H4 (cell line): ENCODE measurements at places on chromosomes 6 and 20. TPM values are rescaled to one million over a fixed set of nuclear protein-coding genes. Genes with fewer than 3 reads are reported as not detected.

GRCh38 chr6:125835221-125835744 lies 44.5 kb downstream of the NCOA7 start:
- no peak for DNase-seq

GRCh38 chr6:134921721-134922261 lies 28.1 kb downstream of the ALDH8A1 start:
- DNase-seq, result no peak

- DNase-seq, result no peak
Measured at GRCh38 chr6:127786109-127786508, 114.7 kb downstream of the THEMIS start.

DNA sequence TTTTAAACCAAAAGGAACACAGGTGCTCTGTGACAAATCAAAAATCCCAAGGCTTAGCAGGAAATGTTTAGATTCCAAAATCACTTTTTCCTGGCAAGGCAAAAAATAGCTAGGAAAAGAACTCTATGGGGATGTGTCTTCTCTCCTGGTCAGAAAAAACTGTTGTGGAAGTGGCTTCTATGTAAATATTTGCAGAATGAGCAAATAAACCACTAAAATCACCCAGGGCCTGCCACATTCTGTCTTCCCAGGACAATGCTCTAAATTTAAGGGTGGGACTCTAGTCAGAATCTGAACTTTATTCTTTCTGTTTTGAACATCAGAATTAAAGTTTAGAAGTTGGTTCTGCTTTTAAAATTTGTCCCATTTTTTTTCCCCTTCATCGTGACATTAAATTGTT lies 29.3 kb downstream of the GCM1 start:
- DNase-seq, result peak; percentile 30

RHAG gene
- total RNA-seq, result not detected in 2 replicates

PKIB gene
- 3.1 and 5.2 TPM in 2 replicates for total RNA-seq

DNA sequence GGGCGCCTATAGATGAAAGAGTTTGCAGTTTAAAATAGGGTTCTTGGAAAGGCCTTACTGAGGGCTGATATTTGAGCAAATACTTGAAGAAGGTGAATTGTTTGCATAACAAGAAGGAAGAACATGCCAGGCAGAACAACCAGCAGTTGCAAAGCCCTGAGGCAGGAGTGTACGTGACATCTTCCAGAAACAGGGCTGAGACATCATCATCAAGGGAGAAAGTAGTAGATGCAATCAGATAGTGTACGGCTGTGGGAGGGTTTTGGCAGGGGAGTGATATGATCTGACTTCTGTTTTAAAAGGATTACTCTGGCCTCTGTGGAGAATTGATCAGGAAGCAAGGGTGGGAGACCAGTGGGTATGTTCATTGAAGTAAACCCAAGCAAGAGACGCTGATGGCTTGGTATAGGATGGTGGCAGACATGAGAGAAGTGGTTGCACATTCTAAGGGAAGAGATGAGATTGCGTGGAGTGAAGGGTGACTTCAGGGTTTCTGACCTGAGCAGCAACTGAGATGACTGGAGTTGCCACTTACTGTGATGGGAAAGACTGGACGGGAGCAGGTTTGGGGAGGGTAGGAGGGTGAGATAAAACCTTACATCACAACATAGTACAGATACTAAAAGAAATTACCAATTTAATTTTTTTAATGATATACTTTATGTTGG lies 28.8 kb downstream of the RIOK1 start:
- DNase-seq, result no peak

SIRPB1 gene
- 0.31 and 1.6 TPM in 2 replicates for total RNA-seq

GRCh38 chr6:35942355-35942754 lies 21.5 kb upstream of the SRPK1 start:
- DNase-seq, result no peak

DNA sequence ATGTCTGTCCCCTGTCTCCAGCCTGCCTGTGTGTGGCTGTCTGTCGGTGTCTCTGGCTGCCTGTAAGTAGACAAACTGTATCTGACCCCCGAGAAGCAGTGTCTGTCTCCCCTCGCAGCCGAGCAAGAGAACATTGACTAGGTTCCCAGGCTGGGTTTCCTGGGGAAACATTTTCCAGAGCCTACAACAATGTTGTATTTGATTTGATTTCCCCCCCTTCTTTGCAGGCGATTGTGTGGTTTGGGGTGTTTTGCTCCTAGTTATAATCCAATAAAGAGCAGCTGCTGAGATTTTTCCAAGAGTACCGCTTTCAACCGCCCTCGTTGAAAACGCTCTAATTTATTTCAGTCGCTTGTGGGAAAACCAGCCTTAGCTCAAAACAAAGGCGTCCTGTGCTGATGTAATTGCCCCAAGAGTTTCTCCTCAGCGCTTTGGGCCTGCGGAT lies 92.6 kb downstream of the CDC5L start:
- no peak for DNase-seq

OTOR gene
- total RNA-seq, result not detected in 2 replicates

CST2 gene
- not detected in 2 replicates for total RNA-seq

- DNase-seq, result peak; percentile 60
Measured at GRCh38 chr6:121522265-121522664, 86.8 kb downstream of the GJA1 start.

- no peak for DNase-seq
Measured at GRCh38 chr6:108211671-108212070, 45.8 kb downstream of the NR2E1 start.

DNA sequence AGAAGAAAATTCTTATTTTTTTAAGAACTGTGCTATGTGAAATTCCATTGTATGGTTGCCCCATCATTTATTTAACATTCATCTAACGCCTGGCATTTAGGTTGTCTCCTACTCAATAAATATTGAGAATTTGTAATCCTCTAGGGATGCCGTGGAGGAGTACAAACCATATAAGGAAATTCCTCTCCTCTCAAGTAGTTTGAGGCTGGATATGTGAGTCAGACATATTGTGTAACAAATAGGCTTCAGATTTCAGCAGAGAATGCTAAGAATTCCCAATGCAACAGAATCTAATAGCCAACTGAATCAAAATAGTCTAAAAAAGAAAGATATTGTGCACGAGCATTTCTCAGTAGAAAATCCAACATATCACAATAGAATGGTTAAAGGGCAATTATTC lies 174.7 kb downstream of the OTOR start:
- DNase-seq, result peak; percentile 76

RAET1L gene
- total RNA-seq, result 0.14 TPM in 1 of 2 replicates, not detected in the other

- peak; percentile 54 for DNase-seq
Measured at GRCh38 chr6:26383624-26384417, 913 bp downstream of the BTN2A2 start.

- DNase-seq, result no peak
Measured at GRCh38 chr6:17480476-17480875, 87.1 kb downstream of the CAP2 start.

BHLHE23 gene
- not detected in 2 replicates for total RNA-seq

- no peak for DNase-seq
Measured at GRCh38 chr6:158713469-158713868, 63.6 kb downstream of the SYTL3 start.
